ENCODE measurements at places on chromosomes 16 and 17.

- DNase-seq, result no peak
Observed at GRCh38 chr17:19502517-19502916, 31.1 kb upstream of the SLC47A1 start.

GRCh38 chr17:49552070-49552751, 23.5 kb upstream of the NXPH3 start:
- no peak for DNase-seq

DNA sequence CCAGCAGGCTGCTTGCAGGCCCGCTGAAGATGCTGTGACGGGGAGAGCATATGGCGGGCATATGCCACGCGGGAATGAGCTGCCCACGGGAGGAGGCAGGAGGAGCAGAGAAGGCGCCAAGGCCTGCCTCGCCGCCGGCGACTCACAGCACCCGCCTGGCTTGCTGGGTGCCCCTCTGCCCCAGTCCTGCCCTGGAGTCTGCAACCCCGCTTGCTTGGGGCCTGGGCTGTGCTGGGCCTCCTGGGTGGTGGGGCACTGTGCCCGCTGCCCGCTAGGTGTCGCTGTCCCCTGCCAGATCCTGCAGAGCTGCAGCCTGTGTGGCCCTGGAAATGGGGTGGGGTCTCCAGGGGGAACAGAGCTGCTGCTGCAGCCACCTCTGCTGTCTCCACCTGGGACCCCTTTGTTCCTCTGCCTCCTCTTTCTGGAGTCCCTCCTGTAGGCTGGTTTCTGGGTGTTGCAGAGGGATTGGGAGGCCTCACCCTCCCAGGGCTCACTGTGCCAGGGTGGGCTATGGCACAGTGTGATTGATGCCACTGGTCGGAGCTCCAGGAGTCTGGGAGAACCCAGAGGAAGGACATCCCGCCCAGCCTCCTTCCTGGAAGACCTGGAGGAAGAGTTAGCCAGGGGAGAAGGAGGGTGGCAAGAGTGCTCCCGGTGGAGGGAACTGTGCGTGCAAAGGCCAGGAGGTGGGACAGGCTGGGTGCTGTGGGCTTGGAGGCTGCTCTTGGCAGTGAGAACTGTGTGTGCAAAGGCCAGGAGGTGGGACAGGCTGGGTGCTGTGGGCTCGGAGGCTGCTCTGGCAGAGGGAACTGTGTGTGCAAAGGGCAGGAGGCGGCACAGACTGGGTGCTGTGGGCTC, 141.0 kb upstream of the CIBAR2 start:
- DNase-seq, result no peak

GRCh38 chr17:81991684-81992305, 14.4 kb downstream of the ASPSCR1 start:
- DNase-seq, result peak; percentile 73

- DNase-seq, result no peak
Observed at GRCh38 chr17:78694805-78695531, 87.1 kb downstream of the CYTH1 start.

GRCh38 chr16:53789137-53789536, 85.2 kb downstream of the FTO start:
- DNase-seq, result no peak

- DNase-seq, result no peak
Observed at GRCh38 chr16:77220427-77220826, 21.2 kb downstream of the SYCE1L start.

- no peak for DNase-seq
Observed at GRCh38 chr17:45995627-45996270, 3.3 kb upstream of the STH start.

GRCh38 chr16:57732714-57733113, 2.9 kb upstream of the KATNB1 start:
- no peak for DNase-seq

DNA sequence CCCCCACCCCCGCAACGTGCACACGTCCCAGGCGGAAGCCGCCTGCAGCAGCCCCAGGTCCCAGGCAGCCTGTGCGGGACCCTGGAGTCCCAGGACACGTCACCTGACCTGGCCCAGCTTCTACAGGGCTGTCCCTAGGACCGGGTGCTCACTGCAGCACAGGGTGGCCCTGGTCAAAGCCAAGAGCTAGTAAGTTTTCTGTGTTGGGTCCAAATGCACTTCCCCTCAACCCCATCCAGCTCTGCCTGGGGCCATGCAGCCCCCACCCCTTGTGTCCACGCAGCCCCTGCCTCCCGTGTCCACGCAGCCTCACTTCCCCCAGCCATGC, 22.1 kb upstream of the PVALEF start:
- DNase-seq, result no peak

- DNase-seq, result no peak
Observed at GRCh38 chr16:57482845-57483545, 3.3 kb downstream of the DOK4 start.

- no peak for DNase-seq
Observed at GRCh38 chr17:80164185-80164584, 5.6 kb upstream of the CARD14 start.

DNA sequence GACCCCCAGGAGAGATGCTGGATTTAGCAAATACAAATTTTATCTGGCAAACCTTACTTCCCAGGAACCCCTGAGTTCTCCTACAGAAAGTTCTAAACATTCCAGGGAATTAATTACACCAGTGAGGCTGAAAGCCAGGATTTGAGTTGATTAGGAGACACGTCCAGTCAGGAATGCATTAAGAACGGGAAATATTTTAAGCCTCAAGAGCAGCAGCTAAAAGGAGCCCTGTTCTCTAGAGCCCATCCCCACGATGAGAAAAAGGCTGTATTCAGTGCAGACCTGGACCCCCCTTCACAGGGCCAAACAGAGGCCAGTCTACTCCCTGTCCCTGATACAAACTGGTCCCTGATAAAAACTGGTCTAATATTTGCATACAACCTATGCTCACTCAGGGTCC, 55.0 kb downstream of the VAT1L start:
- no peak for DNase-seq

- DNase-seq, result no peak
Observed at GRCh38 chr17:77793146-77793970, 165.1 kb upstream of the TNRC6C start.

- no peak for DNase-seq
Observed at GRCh38 chr16:59205403-59205802, 471.3 kb upstream of the GOT2 start.

DNA sequence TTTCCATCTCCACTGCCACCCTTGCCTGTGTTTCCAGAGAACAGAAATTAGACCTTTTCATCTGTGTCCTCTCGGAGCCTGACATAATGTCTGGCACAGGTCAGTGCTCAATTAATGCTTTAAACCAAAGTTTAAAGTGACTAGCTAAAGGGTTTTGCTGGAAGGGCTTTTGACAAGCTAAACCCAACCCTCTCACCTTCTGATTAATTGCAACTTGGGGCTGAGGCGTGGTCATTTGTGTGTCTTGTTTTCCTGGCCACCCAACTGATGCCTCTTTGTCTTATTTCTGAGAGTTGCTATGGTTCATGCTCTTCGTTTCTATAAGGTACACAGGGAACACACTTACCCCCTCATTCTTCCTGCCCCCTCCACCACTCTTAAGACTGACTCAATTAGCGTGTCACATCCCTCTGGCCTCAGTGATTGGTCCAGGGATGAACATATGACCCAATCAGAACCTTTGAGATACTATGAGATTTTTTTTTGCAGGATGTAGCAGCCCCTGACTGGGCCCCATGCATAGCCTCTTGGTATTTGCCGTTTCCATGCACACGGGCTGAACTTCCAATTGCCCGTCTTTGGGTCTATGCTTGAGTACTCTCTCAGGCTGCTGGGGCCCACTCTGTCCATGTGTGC, 15.8 kb upstream of the BRD7 start:
- no peak for DNase-seq

DNA sequence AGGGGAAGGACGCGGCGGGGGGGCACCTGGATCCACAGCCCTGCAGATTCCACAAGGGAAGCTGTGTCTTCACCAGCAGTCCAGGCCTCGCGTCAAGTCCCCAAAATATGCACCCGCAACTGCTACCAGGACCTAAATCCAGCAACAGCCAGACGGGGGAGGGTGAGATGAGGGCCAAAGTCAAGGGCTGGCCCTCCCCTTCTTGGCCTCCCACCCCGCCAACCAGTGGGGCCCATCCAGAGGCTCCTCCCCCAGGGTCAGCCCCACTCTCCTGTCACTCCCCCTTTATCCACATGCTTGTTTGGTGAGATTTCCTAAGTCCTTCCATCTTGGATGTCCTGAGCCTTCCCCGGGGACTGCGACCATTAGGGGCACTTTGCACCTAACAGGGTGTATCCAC, 138.7 kb downstream of the ENGASE start:
- no peak for DNase-seq

- no peak for DNase-seq
Observed at GRCh38 chr17:17677299-17678040, 3.8 kb upstream of the RAI1 start.

DNA sequence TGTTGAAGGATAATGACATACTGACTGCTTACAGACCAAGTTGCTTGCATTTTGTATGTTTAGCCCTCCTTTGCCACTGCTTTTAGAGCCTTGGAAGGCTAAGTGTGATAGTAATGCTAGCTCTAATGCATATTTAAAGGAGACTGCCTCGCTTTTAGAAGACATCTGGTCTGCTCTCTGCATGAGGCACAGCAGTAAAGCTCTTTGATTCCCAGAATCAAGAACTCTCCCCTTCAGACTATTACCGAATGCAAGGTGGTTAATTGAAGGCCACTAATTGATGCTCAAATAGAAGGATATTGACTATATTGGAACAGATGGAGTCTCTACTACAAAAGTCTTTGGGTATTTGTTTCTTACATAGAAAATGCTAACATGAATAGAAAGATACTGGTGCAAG, 19.1 kb downstream of the CAPNS2 start:
- no peak for DNase-seq

GRCh38 chr17:9287306-9287705, 266.0 kb downstream of the NTN1 start:
- no peak for DNase-seq

- DNase-seq, result no peak
Observed at GRCh38 chr17:51706093-51706492, 445.7 kb downstream of the UTP18 start.

DNA sequence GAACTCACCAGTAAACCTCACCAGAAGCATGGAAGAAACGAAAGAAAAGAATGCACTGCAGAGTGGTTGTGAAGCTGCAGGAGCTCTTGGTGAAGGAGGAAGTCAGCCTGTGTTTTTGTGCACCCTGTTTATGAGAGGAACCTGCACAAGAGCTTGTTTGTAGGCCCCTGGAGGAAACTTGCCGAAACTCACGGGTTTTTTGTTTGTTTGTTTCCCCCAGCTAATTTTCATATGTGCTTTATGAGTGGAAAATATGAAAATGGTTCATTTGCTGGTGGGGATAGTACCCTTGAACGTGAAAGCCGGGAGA, 222.7 kb downstream of the C16orf95 start:
- DNase-seq, result no peak

GRCh38 chr17:75959839-75960511, 19.0 kb downstream of the ACOX1 start:
- DNase-seq, result no peak

- DNase-seq, result no peak
Observed at GRCh38 chr17:72592967-72593325, 472.1 kb downstream of the SOX9 start.

DNA sequence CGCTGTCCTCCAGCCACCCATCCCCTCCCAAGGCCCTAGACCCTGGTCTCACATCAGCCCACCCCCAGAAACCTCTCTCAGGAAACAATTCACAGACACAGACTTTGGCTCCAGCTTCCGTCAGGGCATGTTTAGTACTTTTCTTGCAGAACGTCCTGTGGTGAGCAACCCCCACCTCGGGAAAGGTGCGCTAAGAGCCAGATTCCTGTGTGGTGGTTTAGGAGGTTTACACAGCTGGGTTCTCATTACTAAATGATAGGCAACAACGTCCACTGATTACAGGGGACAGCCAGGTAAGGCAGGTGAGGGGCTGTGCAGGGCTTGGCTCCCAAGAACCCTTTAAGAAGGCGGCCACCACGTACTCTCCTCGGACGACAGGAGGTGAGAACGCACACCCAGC, 29.3 kb downstream of the KIFC3 start:
- no peak for DNase-seq

- no peak for DNase-seq
Observed at GRCh38 chr17:27403480-27404005, 52.7 kb upstream of the KSR1 start.

DNA sequence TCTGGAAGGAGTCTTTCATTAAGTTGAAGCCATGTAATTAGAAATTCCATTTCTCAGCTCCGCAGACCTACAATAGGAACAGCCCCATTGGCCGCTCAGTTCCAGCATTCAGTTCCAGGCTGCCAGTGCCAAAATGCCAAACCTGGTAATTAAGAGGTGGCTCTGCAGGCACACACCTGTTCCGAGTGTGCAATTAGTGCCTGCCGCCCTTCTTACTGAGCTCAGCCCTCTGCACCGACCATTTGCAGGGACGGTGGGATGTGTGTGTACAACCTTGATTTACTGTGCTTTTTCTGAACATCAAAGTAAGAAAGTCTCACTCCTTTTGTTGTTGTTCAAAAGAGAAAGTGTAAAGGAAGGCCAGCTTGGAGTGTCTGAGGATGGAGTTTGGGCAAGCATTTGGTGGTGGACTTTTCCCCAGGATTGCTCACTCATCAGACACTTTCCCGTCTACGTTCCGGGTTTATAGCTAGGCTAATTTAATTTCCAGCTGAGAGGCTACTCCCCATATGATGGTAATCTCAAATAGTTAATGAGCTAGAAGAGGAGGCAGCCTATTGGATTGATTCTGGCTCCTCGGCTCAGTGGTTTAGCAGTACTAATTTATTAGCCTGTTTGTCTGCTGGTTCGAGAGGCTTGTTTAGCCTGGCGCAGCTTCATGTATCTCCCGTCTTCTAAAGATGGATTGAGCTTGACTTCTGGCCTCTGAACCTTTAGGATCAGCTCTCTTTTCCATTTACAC, 20.0 kb downstream of the HS3ST3B1 start:
- no peak for DNase-seq

GRCh38 chr16:56939801-56940200, 7.9 kb downstream of the HERPUD1 start:
- no peak for DNase-seq

GRCh38 chr17:76193591-76193990, 46.7 kb downstream of the RNF157 start:
- no peak for DNase-seq

DNA sequence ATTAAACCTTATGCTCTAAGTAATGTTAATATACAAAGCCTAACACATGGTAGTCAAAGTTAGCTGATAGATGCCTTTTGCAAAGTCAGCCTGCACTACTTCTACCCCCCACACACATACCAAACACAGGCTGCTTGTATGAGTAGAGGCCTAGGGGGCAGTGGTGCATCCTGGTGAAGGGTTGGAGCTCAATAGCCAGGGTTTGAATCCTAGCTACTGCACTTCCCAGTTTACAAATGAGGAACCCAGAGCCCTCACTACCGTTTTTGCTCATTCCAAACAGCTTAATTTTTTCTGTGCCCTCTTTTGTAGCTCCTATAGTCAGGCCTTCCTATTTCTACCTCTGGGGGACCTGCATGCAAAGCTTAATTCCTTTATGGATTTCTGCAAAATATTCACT, 18.9 kb upstream of the HYDIN start:
- DNase-seq, result no peak

- no peak for DNase-seq
Observed at GRCh38 chr17:8005967-8006730, 3.7 kb downstream of the GUCY2D start.

- DNase-seq, result no peak
Observed at GRCh38 chr17:8649157-8650118, 18.9 kb upstream of the MYH10 start.

- DNase-seq, result no peak
Observed at GRCh38 chr16:15532825-15533224, 98.4 kb downstream of the BMERB1 start.

All from NCI-H2081 treated with DMSO at 0.1 percent for 48 hours (cell line).